Adrenal gland (tissue), 19 donors: ENCODE measurements at places on chromosomes 2 and 18. TPM values are rescaled to one million over a fixed set of nuclear protein-coding genes. Genes with fewer than 3 reads are reported as not detected.

The UGT1A10 gene
- not detected for total RNA-seq

GRCh38 chr2:31467426-31467825 is 52.9 kb upstream of the XDH start:
- H3K27ac ChIP-seq, result no peak overlapping the region
- no peaks in the 10 kb centered on the region for H3K36me3 ChIP-seq
- no peaks in the 10 kb centered on the region for H3K27me3 ChIP-seq
- no peak for DNase-seq
- H3K4me1 ChIP-seq, result no peaks in the 10 kb centered on the region
- H3K4me3 ChIP-seq, result no peak overlapping the region

DNA sequence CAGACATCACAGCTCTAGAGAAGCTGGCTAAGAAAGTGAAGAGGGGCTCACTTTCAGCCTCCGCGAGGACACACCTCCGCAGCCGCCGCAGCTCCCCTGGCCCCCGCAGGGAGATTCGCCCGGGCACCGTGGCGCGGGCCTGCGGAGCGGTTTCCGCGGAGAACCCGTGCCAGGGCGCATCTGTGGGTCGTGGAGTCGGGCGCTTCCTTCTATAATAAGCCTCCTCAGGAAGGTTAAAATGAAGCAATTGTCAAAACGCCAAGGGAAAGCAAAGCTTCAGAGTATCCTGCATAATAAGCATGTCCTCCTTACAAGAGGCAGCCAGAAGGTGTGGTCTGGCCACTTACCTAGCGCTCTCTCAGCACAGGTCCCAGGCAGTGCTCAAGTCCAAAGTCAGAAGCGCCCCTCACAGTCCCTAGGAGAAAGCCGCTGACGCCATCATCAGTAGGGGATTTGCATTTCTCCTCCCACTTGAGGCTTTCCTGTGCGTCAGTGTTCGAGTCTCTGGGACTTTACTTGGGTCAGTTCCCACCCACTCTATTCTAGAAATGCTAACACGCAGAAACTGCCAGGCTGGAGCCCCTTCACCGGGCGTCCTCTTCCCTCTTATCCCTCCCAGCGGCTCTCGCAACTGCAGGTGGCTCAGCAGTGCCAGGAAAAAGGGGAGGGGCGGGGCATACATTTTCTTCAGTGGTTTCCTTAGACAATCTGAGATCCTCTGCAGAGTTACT is at the start of gene STAT4:
Gene STAT4 (minus strand): TSS at position 395 of the 731 bp plus-strand sequence. CDS start 2,791 bp downstream, outside the sequence.
- DNase-seq, result peak; percentile 38
- peak within 1 kb of the TSS; percentile 13 for H3K4me3 ChIP-seq
- H3K36me3 ChIP-seq, result no peaks in the 10 kb centered on the region
- no peaks in the 10 kb centered on the region for H3K4me1 ChIP-seq
- H3K27me3 ChIP-seq, result no peaks in the 10 kb centered on the region

- H3K36me3 ChIP-seq, result no peaks in the 10 kb centered on the region
- H3K27ac ChIP-seq, result no peak overlapping the region
- no peaks in the 10 kb centered on the region for H3K4me1 ChIP-seq
- DNase-seq, result no peak
- no peaks in the 10 kb centered on the region for H3K27me3 ChIP-seq
Measured at GRCh38 chr2:208311321-208311720, 45.3 kb downstream of the PIKFYVE start.

DNA sequence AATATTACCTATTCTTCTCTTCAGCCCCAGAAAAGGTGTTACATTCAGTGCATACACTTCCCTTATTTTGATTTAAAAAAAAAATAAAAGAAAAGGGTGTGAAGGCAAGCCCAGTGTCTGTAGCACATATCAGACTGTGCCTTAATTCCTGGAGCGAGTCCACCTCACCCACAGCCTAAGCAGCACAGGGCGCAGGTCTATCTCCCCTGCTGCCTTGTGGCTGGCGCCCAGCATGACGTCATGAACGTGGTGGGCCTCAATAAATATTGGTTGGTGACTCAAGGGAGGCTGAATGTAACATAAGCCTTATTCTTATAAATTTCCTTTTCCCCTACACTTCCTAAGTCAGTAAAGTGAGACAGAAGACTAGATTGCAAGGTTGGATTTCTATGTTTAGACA is 26.4 kb downstream of the ST3GAL5 start:
- H3K27me3 ChIP-seq, result no peaks in the 10 kb centered on the region
- H3K27ac ChIP-seq, result no peak overlapping the region
- no peak overlapping the region for H3K4me3 ChIP-seq
- H3K4me1 ChIP-seq, result peaks cover 38% of the 10 kb centered on the region
- H3K36me3 ChIP-seq, result no peaks in the 10 kb centered on the region

The NT5C1B gene
- not detected for total RNA-seq

The MAP2 gene
- total RNA-seq, result 3.3 TPM

DNA sequence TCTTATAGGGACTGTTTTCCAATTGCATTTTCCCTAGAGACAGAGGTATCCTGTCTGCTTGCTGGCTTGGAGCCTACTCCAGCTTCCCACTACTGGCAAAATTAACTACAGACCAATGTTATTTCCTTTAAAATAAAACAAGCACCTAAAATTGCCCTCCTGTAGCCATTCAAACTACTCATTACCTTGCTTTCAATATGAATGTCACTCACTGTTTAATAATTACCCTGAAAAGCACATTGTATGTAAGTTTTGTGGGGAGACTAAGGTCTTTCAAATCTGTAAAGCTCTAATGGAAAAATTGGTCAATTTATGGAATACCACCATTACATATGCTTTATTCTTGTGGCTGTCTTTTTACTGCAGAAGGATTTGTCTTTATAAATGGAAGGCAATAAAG is 87.3 kb downstream of the DOCK10 start:
- H3K4me3 ChIP-seq, result no peak overlapping the region
- H3K27ac ChIP-seq, result no peak overlapping the region
- DNase-seq, result no peak
- no peaks in the 10 kb centered on the region for H3K27me3 ChIP-seq
- H3K36me3 ChIP-seq, result no peaks in the 10 kb centered on the region

- DNase-seq, result peak; percentile 76
- no peaks in the 10 kb centered on the region for H3K36me3 ChIP-seq
- H3K4me1 ChIP-seq, result peaks cover 55% of the 10 kb centered on the region
- peak overlapping the region; percentile 10 for H3K27ac ChIP-seq
- H3K27me3 ChIP-seq, result no peaks in the 10 kb centered on the region
Measured at GRCh38 chr2:10305715-10306114, 3.0 kb downstream of the HPCAL1 start.

The CYRIA gene
- total RNA-seq, result 31.0 TPM

The CDCA7 gene
- 0.18 TPM for total RNA-seq

The WNT10A gene
- total RNA-seq, result 0.43 TPM

- H3K4me3 ChIP-seq, result no peak overlapping the region
- no peaks in the 10 kb centered on the region for H3K4me1 ChIP-seq
- no peaks in the 10 kb centered on the region for H3K36me3 ChIP-seq
- no peak overlapping the region for H3K27ac ChIP-seq
- no peaks in the 10 kb centered on the region for H3K27me3 ChIP-seq
Measured at GRCh38 chr2:226489775-226490541, 309.7 kb downstream of the IRS1 start.

DNA sequence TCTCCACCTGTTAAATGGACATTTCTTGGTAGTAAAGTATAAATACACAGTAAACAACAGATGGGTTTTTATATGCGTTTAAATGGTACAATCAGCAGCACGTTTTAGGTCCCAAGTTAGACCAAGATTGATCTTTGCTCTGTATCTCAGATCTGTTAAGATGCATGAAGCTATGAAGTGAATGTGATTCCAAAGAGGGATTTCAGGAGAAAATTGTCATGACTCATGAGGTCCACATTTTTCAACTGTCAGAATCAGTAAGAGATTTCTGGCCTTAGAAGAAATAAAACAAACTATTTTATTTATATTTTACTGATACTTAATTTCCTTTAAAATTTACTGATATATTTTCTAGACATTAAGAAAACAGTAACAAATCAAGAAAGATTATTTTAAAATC is 142.7 kb downstream of the EML6 start:
- no peaks in the 10 kb centered on the region for H3K27me3 ChIP-seq
- H3K4me3 ChIP-seq, result no peak overlapping the region
- H3K4me1 ChIP-seq, result no peaks in the 10 kb centered on the region

GRCh38 chr2:163205589-163206254 is 367.2 kb upstream of the KCNH7 start:
- no peak for DNase-seq
- no peaks in the 10 kb centered on the region for H3K27me3 ChIP-seq
- H3K27ac ChIP-seq, result no peak overlapping the region
- H3K4me1 ChIP-seq, result no peaks in the 10 kb centered on the region
- H3K36me3 ChIP-seq, result no peaks in the 10 kb centered on the region
- H3K4me3 ChIP-seq, result no peak overlapping the region

The UPP2 gene
- not detected for total RNA-seq

The TMEM178A gene
- 2.2 TPM for total RNA-seq

The CCBE1 gene
- total RNA-seq, result 46.7 TPM

- no peak overlapping the region for H3K27ac ChIP-seq
- H3K27me3 ChIP-seq, result no peaks in the 10 kb centered on the region
- no peak overlapping the region for H3K4me3 ChIP-seq
Measured at GRCh38 chr2:43355399-43355798, 129.0 kb upstream of the ZFP36L2 start.

GRCh38 chr2:70553584-70554337 is at the start of gene TGFA:
Gene TGFA, minus strand, starts transcription at chr2:70553826. Its CDS starts 59 bp downstream, at chr2:70553767.
- H3K27ac ChIP-seq, result no peak within 1 kb of the TSS
- peaks cover 16% of the 10 kb centered on the region for H3K4me1 ChIP-seq
- H3K27me3 ChIP-seq, result peaks cover 21% of the 10 kb centered on the region
- no peaks in the 10 kb centered on the region for H3K36me3 ChIP-seq
